ENCODE measurements at places on chromosomes 2 and 18.

- H3K4me3 ChIP-seq = no peak overlapping the region
Observed at GRCh38 chr2:143875295-143876233, 644.4 kb downstream of the ZEB2 start.

GRCh38 chr2:222290401-222290735 is 8.4 kb downstream of the PAX3 start:
- no peak overlapping the region for H3K27ac ChIP-seq
- no peaks in the 10 kb centered on the region for H3K36me3 ChIP-seq
- H3K4me3 ChIP-seq = no peak overlapping the region
- DNase-seq = no peak
- peaks cover 46% of the 10 kb centered on the region for H3K27me3 ChIP-seq

GRCh38 chr2:199807966-199808365 is 43.0 kb downstream of the FTCDNL1 start:
- no peak overlapping the region for H3K4me3 ChIP-seq
- no peaks in the 10 kb centered on the region for H3K36me3 ChIP-seq
- H3K27ac ChIP-seq = no peak overlapping the region
- H3K4me1 ChIP-seq = no peaks in the 10 kb centered on the region
- H3K27me3 ChIP-seq = no peaks in the 10 kb centered on the region

GRCh38 chr2:104476075-104476474 is 377.8 kb upstream of the POU3F3 start:
- no peak for DNase-seq
- no peaks in the 10 kb centered on the region for H3K36me3 ChIP-seq

DNA sequence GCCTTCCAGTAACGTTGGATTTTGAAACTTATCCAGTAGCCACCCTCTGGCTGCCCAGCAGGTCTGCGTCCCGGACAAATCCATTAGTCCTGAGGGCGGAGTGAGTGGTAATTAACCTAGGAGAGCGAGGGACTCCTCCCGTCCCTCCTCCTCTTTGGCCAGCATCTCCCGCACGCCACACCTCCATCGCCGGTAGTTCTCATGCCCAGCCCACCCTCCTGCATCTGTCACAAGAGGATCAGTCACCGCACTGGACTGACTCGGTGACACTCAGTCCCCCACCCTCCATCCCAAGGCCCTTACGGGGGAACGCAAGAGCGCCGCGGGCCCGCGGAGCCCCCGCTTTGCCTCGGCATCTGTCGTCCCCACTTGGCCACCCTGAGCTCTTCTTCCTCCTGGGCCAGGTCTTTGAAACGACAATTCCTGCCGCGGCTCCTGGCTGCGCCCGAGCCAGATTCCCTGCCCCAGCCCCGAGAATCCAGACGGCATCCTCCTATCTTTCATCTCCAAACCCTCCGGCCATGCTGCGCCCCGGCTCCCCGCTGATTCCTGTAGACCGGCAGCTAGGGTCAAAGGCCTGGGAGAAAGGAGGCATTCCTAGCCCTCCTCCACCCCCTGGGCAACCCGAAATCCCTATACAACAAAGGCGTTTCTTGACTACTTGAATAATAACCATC is 77.5 kb downstream of the EIF2AK3 start:
- no peak overlapping the region for H3K4me3 ChIP-seq
- no peak overlapping the region for H3K27ac ChIP-seq
- H3K36me3 ChIP-seq = no peaks in the 10 kb centered on the region
- H3K27me3 ChIP-seq = no peaks in the 10 kb centered on the region
- no peaks in the 10 kb centered on the region for H3K4me1 ChIP-seq

DNA sequence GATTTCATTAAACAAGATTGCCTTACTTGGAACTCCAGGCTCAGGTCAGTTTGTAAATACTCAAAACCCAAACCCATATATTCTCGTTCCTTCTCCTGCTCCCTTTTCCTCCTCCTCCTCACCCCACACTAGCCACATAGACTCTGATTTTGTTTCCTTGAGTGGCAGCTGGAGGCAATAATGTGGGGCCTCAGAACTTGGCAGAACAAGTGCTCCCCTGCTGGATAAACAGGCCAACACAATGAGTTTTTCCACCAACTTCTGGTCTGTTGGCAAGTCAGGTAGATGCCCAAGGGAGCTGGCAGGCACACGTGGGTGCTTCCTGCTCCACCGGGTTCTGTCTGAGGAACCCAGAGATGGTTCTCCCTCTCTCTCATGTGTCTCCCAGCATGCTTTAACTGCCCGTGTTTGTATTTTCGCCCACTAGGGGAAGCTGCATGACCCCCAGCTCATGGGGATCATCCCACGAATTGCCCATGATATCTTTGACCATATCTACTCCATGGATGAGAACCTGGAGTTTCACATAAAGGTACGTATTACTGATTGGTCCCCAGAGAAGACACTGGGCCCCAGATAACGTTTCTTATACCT is 61.9 kb downstream of the KIF5C start:
- DNase-seq = no peak
- H3K4me1 ChIP-seq = no peaks in the 10 kb centered on the region
- no peaks in the 10 kb centered on the region for H3K36me3 ChIP-seq
- H3K27ac ChIP-seq = no peak overlapping the region

- H3K4me3 ChIP-seq = no peak overlapping the region
- no peak for DNase-seq
- no peaks in the 10 kb centered on the region for H3K27me3 ChIP-seq
- H3K4me1 ChIP-seq = peaks cover 5% of the 10 kb centered on the region
- H3K36me3 ChIP-seq = peaks cover 3% of the 10 kb centered on the region
- H3K27ac ChIP-seq = no peak overlapping the region
Observed at GRCh38 chr2:97844311-97844859, 131.0 kb downstream of the ZAP70 start.

Data from upper lobe of left lung (tissue), 6 donors.